WTC11 (cell line): ENCODE measurements at places on chromosomes 6 and 20. TPM values are rescaled to one million over a fixed set of nuclear protein-coding genes. Genes with fewer than 3 reads are reported as not detected.
A peak's percentile ranks its signal among the peaks of the same experiment; 100 is the strongest.

DNA sequence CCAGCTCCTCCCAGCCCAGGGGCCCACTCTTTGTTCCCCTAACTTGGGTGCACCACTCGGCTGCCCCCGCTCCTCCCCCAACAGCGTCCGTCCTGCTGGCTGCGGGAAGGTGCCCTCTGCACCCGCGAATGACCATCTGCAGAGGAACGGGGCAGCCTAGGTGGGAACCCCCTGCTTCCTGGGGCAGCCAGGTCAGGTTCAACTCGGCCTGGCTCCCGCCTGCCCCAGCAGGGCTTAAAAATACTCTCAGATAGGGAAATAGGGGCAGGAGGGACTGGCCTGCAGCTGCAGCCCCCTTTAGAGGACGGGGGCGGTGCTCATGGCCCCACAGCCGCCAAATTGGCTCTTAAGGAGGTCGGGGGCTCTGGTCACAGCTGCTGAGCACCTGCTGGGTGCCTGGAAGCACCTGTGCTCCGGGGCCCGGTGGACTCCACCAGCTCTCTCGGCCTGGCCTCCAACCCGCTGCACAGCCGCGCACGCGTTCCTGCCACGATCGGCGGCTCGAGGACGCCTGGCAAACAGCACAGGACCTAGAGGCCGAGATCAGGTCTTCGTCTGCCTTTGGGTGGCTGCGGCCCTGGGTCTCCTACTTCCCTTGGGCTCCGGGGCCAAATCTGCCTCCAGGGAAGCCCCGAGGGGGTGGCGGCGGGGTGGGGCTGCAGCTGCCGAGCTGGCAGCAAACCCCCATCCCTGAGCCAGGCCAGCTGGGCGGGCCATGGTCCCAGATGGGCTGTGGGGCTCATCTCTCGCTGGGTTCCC, 700 bp upstream of the LAMA5 start:
- H3K36me3 ChIP-seq = no peaks in the 10 kb centered on the region
- peaks cover 37% of the 10 kb centered on the region for H3K4me1 ChIP-seq
- DNase-seq = peak; percentile 70
- peak overlapping the region; percentile 60 for H3K27ac ChIP-seq
- no peaks in the 10 kb centered on the region for H3K27me3 ChIP-seq

DNA sequence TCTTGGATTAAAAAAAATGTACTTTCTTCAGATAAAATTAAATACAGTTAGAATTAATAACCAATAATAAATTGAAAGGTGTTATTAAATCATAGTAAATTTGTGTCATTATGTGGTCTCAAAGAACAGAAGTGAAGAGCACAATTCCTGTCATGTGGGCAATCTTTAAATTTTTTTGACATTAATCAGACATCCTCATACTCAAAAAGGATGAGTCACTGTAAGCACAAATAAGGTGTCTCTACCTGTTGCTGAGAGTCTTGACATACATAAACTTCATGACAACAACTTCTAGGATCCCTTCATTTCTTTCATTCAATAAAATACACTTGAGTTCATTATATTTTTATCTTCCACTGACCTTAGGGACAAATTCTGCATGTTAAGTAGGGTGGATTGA, 76.1 kb downstream of the SLC22A3 start:
- DNase-seq = no peak
- H3K4me1 ChIP-seq = peaks cover 16% of the 10 kb centered on the region
- H3K4me3 ChIP-seq = no peak overlapping the region
- no peaks in the 10 kb centered on the region for H3K27me3 ChIP-seq
- H3K27ac ChIP-seq = no peak overlapping the region

DNA sequence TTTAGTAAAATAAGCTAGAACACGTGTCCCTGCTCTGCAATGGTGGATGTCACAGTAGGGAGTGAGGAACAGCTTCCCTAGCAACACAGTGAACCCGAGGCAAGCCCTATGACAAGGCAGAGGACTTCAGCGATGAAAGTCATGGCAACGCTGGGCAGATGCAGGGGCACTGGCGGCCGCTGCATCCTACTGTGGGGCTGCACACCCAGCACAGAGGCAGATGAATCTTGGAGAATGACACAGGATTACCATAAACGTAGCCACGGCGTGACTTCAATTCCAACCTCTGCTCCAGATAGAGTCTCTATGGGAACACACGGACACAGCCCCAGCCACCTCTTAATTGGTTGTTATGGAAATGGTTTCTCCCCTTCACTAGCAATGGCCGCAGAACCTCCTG, 64.2 kb downstream of the MYLK4 start:
- H3K27me3 ChIP-seq = no peaks in the 10 kb centered on the region
- no peaks in the 10 kb centered on the region for H3K36me3 ChIP-seq
- H3K27ac ChIP-seq = no peak overlapping the region
- DNase-seq = no peak
- no peak overlapping the region for H3K4me3 ChIP-seq

- H3K4me3 ChIP-seq = no peak overlapping the region
- H3K27ac ChIP-seq = no peak overlapping the region
- no peak for DNase-seq
- H3K27me3 ChIP-seq = peaks cover 29% of the 10 kb centered on the region
- H3K4me1 ChIP-seq = peaks cover 23% of the 10 kb centered on the region
Measured at GRCh38 chr6:99270826-99271225, 78.6 kb downstream of the FAXC start.

ADGRF5 gene
- total RNA-seq = 0.11 to 0.25 TPM (median 0.24 TPM) in 3 replicates
